Dermis lymphatic vessel endothelial cell (primary cell): ENCODE measurements at places on chromosomes 13 and 19. TPM values are rescaled to one million over a fixed set of nuclear protein-coding genes. Genes with fewer than 3 reads are reported as not detected.

Gene GPR12
- total RNA-seq = not detected in 2 replicates

Gene ZNF320
- 4.8 and 9.5 TPM in 2 replicates for total RNA-seq

Gene ITGBL1
- 10.7 and 16.3 TPM in 2 replicates for total RNA-seq

Gene KIR3DL1
- total RNA-seq = not detected in 2 replicates

Gene TEX101
- not detected in 2 replicates for total RNA-seq

Gene MAP1S
- total RNA-seq = 24.2 and 35.8 TPM in 2 replicates
